Cardiac muscle cell (in vitro differentiated cells and primary cell): ENCODE measurements at places on chromosomes 16 and 17. TPM values are rescaled to one million over a fixed set of nuclear protein-coding genes. Genes with fewer than 3 reads are reported as not detected.

GRCh38 chr17:79112471-79112870, 37.8 kb downstream of the ENGASE start:
- DNase-seq, result no peak

DNA sequence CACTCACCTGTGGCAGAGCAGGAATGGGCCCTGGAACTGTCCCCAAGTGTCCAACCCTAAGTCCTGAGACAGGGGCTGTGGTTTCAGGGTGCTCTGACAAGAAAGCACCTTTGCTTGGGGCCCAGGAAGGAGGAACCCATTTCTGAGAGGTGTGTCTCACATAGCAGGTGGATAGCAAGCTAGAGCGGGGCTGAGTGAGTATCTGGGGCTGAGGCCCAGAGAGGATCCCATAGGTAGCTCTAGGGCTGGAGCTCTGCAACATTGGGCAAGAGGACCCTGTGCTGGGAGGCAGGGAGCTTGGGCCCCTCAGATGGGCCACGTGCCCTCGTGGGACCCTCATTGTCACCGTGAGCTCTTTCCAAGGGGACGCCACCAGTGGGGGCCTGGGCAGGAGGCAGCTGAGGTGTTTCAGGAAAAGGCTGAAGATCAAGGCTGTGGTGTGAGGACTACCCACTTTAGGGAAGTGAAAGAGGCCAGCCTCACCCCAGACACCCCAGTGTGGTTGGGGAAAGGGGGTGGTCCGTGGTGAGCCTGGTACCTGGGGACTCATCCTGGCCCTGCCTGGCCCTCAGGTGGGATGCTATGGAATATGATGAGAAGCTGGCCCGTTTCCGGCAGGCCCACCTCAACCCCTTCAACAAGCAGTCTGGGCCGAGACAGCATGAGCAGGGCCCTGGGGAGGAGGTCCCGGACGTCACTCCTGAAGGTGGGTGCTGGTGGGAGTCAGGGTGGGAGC, 5.3 kb downstream of the DEF8 start:
- DNase-seq, result no peak

CPSF4L gene
- total RNA-seq, result not detected in 2 replicates

MYBBP1A gene
- total RNA-seq, result 47.4 and 57.1 TPM in 2 replicates

TSNAXIP1 gene
- 1.1 and 4.0 TPM in 2 replicates for total RNA-seq

DNA sequence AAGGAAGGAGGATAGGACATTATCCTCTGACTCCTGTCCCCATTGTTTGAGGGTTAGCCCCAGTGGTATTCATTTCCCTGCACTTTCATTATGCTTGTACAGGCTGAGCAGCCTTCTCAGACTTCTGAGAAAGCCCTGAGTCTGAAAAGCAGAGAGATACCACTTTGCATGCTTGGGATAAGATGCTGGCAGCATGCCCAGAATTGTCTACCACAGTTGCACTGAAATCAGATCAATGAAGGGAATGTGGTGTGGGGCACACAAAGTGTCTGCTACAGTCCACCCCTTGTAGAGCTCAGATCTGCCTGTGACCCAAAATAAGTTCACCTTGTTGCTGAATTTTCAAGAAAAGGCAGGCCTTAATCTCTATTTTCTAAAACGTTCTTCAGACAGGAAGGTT, 160.6 kb downstream of the CCT6B start:
- no peak for DNase-seq

GRB7 gene
- 1.9 and 6.6 TPM in 2 replicates for total RNA-seq

DNA sequence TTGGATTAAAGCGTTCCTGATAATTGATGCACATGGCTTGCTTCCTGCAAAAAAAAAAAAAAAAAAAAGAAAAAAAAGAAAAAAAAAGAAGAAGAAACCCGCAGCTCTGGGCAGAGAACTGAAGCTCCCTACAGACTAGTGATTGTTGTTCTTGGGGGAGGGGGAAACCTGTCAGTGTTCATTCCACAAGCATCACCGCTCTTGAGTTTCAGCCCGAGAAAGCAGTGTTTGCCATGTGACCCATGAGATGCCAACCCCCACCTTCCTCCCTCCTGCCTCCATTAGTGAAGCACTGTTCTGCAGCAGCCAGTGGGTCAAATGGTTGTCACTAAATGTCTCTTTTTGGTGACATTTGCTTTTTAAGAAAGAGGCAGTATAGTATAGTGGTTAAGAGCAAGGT, 1.7 kb downstream of the USP43 start:
- DNase-seq, result no peak

GRCh38 chr17:34658811-34659560, 79.6 kb downstream of the TMEM132E start:
- no peak for DNase-seq

CASKIN1 gene
- 15.5 TPM in 2 replicates for total RNA-seq

ZNF785 gene
- 19.3 and 25.5 TPM in 2 replicates for total RNA-seq
